ENCODE measurements at places on chromosomes 16 and 17.
A peak's percentile ranks its signal among the peaks of the same experiment; 100 is the strongest.

DNA sequence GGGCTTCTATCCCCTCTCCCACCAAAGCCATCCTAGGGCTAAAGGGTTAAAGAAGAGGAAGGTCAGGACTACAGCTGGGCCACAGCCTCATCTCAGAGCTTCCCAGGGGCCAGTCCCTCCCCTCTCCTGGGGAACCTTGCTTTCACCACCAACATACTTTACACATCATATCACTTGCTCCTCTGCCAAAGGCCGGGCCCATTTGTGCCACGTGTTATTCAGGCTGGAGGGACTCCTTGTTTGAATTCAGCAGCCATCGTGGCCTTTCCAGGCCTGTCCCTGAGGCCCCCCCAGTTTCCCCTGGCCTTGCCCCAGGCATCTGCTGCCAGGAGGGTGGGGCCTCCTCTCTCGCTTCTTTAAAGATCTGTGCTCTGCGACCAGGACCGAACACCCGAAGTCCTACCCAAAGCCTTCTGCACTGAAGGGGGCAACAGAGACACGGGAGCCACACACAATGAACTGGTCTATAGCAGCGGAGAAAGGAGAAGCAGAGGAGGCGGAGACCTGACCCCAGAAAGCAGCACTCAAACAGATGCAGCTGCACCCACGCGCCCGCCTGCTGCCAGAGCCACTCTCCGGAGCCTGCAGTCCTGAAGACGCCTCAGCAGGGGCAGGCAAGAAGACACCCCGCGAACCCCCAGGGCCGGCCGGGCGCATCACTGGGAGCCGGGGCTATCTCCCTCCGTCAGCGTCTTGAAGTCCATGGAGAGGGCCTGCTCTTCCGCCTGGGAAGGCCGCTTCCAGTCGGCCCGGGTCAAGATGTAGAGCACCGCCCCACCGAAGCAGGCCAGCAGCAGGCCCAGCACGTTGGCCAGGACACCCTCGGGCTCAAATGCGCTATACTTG, 12.1 kb downstream of the CYB561 start:
- no peak for DNase-seq

- no peak for DNase-seq
Measured at GRCh38 chr16:75116081-75116910, at the start of gene LDHD. Gene LDHD, minus strand, starts transcription at chr16:75116780. Its CDS starts 60 bp downstream, at chr16:75116720.

- DNase-seq, result no peak
Measured at GRCh38 chr16:59148769-59149155, 414.6 kb upstream of the GOT2 start.

GRCh38 chr16:87042551-87043230, 274.5 kb downstream of the C16orf95 start:
- no peak for DNase-seq

GRCh38 chr16:84308120-84308519, 13.4 kb downstream of the WFDC1 start:
- no peak for DNase-seq

- DNase-seq, result no peak
Measured at GRCh38 chr17:50108556-50108955, 13.4 kb downstream of the PDK2 start.

DNA sequence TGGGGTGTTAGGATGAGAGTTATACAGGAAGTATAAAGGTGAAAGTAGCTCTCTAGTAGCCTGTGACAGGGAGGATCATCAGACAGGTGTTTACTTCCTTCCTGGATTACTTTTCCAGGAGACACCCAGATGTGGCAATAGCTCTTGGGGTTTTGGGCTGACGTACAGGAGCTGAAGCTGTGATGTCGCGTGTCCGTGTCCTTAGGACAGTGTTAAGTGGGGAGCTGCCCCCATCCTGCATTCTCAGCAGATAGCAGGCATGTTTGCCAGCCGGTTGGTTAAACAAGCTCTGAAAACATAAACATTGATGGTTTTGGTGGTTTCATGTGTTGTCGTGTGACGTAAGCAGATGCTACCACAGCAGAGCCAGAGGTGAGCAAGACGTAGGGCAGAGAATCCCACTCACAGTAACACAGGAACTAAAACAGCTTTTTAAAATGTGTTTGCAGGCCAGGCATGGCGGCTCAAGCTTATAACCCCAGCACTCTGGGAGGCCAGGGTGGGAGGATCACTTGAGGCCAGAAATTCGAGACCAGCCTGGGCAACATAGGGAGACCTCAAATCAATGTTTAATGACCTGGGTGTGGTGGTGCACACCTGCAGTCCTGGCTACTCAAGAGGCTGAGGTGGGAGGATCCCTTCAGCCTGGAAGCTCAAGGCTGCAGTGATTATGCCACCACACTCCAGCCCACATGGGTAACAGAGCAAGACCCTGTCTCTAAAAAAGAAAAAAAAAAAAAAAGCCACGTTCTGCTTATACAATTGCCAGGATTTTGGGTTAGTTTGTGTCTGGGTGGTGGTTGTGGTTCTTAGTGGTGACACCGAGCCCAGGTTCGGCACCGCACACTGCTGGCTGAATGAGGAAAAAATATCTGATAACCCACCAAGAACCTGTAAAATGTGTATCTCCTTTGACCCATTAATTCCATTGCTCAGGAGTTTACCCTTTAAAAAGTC, 18.2 kb upstream of the IL17C start:
- peak; percentile 80 for DNase-seq

DNA sequence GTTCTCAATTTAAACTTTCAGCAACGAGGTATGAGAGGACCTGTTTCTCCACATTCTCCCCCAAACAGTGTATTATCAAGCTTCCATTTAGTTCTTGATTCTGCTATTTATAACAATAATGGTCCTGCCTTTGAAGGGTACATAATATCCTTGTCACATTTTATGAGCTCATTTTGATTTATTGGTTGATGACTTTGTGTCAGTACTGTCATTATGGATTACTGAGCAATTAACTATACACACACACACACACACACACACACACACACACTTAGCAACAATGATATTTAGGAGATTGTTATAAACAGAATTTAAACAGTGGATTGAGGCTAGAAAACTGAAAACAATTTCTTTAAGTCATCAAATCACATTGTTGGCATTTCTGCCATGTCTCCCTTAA, 7.0 kb downstream of the TMIGD1 start:
- no peak for DNase-seq

- DNase-seq, result no peak
Measured at GRCh38 chr17:41490000-41490990, 585 bp upstream of the KRT36 start.

DNA sequence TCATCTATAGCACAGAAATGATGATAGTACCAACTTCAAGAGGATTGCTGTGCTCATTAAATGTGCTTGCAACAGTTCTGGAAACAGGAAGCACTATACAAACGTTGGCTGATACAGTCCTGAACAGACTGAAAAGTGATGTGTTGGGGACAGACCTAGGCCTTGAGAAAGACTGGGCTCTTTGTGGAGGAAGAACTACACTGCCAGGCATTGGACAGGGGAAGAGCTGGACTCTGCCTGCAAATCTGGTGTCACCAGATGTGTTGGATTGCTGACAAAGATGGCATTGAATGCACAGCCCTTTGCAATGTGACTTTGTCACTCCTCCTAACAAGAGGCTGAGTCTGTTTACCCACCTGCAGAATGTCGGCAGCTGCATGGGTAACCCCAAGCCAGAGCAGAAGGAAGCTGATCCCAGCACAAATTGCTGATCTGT, 12.4 kb upstream of the ST6GALNAC2 start:
- DNase-seq, result no peak

GRCh38 chr17:17765359-17766076, 71.3 kb downstream of the SREBF1 start:
- DNase-seq, result no peak

- no peak for DNase-seq
Measured at GRCh38 chr17:64628641-64629040, 33.5 kb downstream of the SMURF2 start.

- no peak for DNase-seq
Measured at GRCh38 chr17:17822616-17823015, 14.2 kb downstream of the SREBF1 start.

- DNase-seq, result no peak
Measured at GRCh38 chr16:4214215-4214621, 27.7 kb downstream of the SRL start.

- no peak for DNase-seq
Measured at GRCh38 chr17:40024901-40025300, 9.7 kb downstream of the CSF3 start.

DNA sequence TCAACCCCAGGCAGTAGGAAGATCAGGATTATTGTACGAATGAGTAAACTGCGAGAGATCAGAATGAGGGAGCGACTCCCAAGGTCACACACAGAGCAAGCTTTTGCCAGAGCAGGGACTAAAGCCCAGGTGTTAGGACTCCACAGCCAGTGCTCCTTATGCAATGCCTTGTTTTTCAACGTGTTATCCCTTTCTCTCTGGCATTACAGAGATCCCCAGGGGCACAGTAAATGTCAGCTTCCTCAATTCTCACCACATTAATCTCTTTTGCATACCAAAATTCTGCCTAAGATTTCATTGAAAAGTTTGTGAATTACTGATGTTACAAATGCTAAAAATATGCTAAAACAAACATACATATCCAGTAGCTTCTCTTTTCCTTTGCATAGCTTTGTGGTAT, 68.1 kb upstream of the CES5A start:
- no peak for DNase-seq

DNA sequence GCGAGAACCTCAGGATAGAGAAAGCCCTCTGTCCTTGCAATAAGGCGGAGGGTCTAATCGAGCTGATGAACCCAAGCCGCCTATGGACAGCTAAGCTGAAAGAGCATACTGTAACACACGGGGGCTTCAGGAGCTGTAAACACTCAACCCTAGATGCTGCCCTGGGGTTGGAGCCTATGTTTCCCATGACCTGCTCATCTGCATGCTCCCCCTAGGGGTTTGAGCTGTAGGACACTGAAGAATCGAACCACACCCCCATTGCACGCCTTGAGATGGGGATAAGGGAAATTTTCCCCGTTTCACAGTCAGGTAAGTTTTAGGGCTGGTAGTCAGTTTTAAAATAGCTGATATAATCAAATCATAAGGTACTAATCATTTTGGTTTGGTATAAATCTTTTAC, 675.6 kb upstream of the CDH8 start:
- DNase-seq, result no peak

DNA sequence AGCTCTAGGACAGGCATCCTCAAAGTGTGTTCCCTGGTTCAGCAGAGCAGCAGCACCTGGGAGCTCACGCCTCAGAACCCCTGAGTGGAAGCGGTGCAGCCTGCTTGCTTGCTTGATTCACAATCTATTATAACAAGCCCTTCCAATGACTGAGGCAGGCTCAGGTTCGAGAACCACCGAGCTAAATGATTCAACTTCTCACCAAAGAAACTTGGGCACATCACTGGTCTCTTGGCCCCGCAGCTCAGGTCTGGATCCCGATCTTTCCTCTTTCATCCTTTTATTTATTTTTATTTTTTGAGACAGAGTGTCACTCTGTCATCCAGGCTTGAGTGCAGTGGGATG, 24.5 kb downstream of the CLUH start:
- DNase-seq, result no peak

DNA sequence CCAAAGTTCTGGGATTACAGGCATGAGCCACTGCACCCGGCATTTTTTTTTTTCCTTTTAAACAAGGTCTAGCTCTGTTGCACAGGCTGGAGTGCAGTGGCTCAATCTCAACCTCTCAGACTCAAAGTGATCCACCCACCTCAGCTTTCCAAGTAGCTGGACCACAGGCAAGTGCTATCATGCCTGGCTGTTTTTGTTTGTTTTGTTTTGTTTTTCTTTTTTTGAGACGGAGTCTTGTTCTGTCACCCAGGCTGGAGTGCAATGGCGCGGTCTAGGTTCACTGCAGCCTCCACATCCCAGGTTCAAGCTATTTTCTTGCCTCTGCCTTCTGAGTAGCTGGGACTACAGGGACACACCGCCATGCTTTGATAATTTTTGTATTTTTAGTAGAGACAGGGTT, 19.1 kb upstream of the ZC3H7A start:
- DNase-seq, result no peak

DNA sequence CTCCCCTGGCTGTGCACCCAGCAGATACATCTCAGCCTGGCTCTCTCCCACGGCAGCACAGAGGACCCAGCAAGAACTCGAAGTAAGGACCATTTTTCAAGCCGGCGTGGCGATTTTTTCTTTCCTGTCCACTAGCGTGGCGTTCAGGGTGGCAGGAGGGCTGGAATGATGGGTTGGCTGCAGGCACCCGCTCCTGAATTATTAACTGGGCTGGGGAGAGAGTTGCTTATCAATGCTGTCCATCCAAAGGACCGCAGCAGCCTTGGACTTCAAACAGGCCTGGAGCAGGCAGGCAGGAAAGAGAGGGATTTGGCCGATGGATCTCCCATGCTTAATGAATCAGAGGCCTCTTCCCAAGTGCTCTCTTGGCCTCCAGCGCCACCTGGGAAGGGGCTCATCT, 7.0 kb downstream of the C16orf82 start:
- no peak for DNase-seq

GRCh38 chr16:66904846-66905632, 13.6 kb downstream of the CDH16 start:
- DNase-seq, result no peak

GRCh38 chr16:58012481-58012880, 11.3 kb downstream of the USB1 start:
- peak; percentile 18 for DNase-seq

DNA sequence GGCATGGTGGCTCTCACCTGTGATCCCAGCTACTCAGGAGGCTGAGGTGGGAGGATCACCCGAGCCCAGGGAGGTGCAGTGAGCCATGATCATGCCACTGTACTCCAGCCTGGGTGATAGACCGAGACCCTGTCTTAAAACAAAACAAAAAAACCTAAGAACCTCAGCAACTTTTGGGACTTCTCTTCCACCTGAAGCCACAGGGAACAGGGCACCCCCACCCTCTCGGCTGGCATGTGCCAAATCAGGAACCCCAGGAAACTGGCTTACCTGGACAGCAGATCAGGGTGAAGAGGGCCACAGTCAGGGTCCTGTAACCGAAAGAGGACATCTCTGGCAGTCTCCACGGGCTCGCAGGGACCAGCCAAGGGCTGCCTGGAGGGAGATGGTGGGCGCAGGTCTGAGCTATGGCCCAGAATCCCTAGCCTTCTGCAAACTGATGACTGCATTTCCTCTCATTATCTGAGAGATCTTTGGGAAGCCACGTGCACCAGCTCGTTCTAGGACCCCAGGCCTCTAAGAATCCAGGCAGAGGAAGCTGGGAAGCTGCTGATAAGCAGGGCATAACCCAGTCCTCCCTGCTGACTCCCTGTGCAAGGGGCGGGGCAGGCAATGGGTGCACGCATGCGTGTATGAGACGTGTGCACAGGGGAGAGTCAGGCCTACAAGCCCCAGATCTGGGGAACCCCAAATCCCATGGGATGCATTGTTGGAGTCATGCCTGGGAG, 8.4 kb downstream of the PRR29 start:
- peak; percentile 53 for DNase-seq

- DNase-seq, result no peak
Measured at GRCh38 chr16:71885261-71885650, 1.3 kb upstream of the ZNF821 start.

DNA sequence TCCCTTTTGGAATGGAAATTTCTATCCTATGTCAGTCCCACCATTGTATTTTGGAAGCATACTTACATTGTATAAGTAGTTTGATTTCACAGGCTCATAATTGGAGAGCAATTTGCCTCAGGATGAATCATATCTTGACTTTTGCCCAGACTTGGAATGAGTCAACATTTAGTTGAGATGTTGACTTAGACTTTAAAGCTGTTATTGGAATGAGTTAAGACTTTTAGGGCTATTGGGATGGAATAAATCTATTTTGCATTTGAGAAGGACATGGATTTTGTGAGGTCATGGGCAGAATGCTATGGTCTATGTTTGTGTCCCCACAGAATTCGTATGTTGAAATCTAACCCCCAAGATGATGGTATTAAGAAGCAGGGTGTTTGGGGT, 12.2 kb upstream of the ZNF594 start:
- DNase-seq, result no peak

Data from natural killer cell treated with Interleukin-12 subunit alpha and Interleukin-12 subunit beta and Interleukin-15 and Interleukin-18, amount 100 ng/mL, for 72 hours (primary cell).